ENCODE measurements at places on chromosomes 5 and 9.

GRCh38 chr5:83011985-83012384 lies 65.2 kb downstream of the TMEM167A start:
- DNase-seq: no peak

- DNase-seq: no peak
Measured at GRCh38 chr5:6667648-6668047, 34.4 kb downstream of the SRD5A1 start.

GRCh38 chr5:134574521-134574920 lies 49.1 kb downstream of the JADE2 start:
- no peak for DNase-seq

GRCh38 chr5:147857302-147858129 lies 21.0 kb upstream of the SCGB3A2 start:
- DNase-seq: no peak

GRCh38 chr9:2798423-2798822 lies 45.5 kb downstream of the PUM3 start:
- no peak for DNase-seq
